Hindlimb muscle (tissue), 1 donor: ENCODE measurements at places on chromosomes 1 and 21. TPM values are rescaled to one million over a fixed set of nuclear protein-coding genes. Genes with fewer than 3 reads are reported as not detected.

DEPDC1 gene
- polyA plus RNA-seq = 5.3 TPM

FCN3 gene
- 0.50 TPM for polyA plus RNA-seq

GPR157 gene
- 1.1 TPM for polyA plus RNA-seq

GUCA2B gene
- not detected for polyA plus RNA-seq

GRCh38 chr1:246571953-246572352 lies 5.7 kb downstream of the CNST start:
- no peak for DNase-seq

DNA sequence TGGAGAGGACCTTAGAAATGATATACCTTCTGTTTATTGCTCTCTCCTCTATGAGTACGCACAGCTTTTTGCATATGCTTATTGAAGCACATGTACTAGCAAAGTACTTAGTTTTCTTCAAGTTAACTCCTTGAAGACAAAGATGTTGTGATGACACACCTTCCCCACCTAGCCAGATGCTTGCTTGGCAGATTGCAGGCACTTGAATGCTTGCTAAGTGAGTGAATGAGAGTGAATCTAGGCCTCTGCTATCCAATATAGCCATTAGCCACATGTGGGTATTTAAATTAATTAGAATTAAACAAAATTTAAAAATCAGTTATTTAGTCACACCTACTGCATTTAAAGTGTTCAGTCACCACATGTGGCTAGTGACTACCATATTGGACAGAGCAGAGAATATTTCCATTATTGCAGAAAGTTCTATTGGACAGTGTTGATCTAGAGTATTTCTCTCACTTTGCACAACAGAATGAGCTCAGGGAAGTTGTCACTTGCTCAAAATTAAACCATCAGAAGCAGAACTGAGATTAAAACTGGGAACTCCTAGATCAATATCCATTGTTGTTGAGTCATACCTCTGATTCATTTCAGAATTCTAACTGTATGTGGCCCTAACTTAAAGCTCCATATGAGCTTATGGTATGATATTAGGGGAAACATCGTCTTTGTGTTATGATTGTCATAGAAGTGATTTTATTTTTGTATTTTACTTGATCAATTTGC lies 8.6 kb upstream of the EEIG2 start:
- DNase-seq = no peak

DNA sequence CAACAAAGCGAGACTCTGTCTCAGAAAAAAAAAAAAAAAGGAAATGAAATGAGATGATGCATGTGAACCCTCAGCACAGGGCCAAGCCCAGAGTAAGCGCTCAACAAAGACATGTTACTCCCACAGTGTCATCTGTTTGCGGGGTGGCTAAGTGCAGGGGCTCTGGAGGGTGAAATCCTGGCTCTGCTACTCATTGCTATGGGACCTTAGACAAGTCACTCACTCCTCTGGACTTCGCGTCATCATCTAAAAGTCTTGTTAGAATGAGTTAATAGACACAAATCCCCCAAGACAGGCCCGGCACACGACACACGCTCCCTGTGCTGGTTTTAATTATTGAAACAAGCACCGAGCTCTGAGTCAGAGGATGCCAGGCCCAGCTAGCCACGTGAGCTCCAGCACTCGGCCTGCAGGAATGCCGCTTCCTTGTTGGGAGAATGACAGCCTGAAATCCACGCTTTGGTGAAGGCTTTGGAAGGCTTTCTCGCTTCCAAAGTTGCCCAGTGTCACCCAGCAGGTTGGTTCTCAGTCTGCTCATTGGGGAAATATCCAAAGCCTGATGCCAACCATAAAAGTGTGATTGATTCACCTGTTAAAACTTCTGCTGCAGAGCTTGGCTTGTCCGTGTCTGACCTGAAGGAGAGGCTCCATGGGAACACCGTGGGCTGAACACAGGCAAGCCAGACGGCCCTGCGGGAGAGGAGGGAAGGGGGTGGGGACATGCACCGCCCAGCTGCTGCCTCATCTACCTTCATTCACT lies 36.7 kb upstream of the TARDBP start:
- DNase-seq = no peak

DNA sequence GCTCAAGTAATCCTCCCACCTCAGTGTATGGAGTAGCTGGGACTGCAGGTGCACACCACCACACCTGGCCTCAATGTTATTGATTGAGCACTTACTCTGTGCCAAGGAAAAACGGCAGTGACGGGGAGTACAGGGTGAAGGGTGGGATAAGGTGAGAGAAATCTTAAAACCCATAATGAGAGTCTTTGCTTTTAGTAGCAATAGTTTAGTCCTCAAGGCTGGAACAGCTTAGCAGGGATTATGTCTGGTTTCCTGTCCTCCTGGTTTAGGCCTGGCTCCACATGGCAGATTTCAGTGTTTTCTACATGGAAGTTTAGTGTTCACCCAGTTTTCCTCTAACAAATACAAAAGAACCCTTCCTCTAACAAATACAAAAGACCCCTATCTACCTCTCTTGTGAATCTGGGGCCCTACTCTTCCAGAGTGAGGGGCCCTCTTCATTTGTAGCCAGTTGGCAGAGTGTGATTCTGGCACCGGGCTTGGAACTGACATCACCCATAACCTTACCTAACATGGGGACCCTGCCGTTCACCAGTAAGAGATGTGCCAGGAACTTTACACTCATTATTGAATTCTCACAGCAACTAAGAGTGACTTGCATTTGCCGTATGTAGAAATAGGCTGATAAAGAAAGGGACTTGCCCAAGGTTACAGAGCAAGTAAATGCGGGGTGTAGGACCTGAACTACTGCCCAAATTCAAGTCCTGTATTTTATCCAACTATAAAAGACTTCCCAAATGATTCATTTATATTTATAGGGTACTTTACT lies 6.9 kb downstream of the ZNF691 start:
- DNase-seq = no peak

DNA sequence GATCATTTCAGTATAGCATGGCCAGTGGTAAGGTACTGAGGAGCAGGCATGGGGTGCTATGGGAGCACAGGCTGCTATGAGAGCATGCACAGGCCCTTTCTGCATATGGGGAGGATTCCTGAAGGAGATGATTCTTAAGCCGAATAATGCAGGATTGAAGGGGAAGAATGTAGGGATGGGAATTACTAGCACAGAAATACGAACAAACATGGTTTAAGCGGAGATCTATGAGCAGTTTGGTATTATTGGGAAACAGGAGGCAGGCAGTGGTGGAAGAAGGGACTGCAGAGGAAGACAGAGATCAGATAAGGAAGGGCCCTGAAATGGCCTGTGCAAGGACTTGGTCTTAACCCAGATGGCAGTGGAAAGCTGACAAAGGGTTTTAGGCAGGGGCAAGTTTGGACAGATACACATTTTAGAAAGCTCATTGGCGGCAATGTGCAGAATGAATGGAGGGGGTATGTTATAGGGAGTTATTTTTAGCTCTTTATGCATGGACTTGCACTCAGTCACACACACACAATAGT lies 1.7 kb downstream of the OSCP1 start:
- no peak for DNase-seq

- no peak for DNase-seq
These were observed 1.7 kb downstream of the CLDN14 start for GRCh38 chr21:36478207-36478701.

DNA sequence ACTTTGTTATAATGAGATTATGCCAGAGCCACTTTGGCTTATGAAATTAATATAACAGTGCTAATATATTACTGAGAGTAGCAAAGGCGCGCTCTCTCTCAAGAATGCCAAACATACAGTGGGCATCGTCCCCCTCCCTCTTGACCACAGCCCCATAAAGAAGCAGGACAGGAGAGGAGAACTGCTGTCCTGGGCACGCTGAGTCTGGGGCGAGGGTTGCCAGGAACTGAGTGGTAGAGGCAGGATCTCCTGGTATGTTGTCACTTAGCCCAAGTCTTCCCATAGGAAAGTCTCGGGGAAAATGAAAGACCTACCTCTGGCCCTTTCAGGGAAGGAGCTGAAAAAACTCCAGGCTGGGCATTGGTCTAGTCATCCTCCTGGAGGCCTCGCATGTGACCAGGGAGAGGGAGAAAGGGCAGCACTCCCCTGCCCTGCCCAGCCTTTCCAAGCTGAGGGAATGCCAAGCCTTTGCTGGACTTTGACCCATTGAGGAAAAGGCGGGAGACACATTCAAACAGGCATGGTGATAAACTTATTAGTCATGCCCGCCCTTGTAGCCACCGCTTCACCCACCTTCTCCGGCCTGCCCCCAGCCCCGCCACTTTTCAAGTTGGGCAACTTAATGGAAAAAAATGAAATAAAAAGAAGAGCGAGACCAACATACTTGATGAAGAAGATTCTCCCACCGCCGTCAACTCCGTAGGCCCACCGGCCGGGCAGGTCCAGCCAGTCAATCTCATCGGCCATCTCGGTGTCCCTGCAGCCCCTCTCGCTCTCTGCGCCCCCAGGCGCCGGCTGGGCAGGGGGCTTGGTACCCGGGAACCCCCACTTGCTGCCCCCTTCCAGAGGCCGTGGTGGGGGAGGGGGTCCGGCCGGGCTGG lies 17.4 kb upstream of the PLEKHA6 start:
- DNase-seq = no peak
